ENCODE measurements at places on chromosomes 5 and 9.

DNA sequence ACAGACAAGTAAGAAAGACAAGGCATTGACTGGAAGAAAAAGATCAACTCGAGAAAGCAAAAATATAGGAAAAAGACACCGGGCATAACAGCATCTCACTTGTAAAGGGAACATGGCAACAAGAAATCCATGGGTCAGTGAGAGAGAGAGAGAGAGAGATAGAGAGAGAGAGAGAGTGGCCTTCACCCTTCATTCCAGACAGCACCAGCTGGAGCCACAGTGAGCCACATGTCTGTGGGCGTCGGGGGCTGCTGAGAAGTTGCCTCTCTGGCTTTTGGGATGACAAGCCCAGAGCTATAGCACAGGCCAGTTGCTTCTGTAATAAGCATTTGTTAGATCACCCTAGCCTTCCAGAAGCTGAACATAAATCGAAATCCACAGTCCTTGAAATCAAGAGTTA lies 20.3 kb upstream of the ENC1 start:
- DNase-seq = no peak

DNA sequence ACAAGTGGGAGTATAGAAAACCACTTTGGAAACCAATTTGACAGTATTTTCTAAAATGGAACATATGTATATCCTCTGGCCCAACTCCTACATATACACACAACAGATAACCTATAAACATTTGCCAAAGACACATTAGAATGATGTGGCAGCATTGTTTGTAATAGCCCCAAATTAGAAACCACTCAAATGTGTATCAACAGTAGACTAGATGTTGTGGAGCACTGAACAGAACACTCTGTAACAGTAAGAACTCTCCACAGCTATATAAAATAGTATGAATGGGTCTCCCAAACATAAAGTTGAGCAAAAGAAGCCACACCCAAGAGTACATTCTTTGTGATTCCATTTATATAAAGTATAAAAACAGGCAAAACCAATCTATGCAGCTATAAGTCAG lies 6.1 kb downstream of the ZNF622 start:
- DNase-seq = no peak

DNA sequence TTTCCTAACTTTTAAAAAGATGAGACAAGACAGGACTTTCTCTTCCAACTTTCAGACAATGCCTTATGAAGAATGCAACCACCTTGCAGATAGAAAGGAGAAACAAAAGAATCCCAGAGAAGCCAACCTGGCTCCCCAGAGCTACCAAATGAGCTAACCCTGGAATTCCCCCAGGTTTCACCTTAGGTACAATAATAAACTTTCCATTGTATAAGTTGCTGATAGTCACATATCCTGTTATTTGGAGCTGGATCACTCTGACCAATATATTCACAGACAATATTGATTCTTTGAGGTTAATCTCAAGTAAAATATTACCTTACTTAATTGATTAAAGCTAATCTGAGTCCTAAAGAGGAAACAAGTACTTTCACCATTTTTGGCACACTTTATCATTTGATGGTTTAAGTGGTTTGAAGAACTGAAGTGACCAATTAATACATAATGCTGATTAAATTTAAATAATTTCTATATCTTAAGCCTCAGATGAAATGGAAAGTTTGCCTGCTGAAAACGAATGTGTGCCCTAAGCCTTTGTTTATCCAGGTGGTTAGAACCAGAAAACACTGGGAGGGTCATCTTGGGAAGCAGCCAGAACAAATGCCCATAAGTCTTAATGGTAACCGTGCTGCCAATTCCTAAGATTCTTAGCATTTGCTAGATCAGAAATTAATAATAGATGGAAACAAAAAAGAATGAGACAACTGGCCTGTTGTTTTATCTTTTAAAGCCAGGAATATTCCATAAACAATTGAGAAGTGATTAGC lies 159.6 kb upstream of the SLC12A2 start:
- DNase-seq = no peak

GRCh38 chr9:116152941-116153764 lies 438 bp upstream of the PAPPA start:
- no peak for DNase-seq

DNA sequence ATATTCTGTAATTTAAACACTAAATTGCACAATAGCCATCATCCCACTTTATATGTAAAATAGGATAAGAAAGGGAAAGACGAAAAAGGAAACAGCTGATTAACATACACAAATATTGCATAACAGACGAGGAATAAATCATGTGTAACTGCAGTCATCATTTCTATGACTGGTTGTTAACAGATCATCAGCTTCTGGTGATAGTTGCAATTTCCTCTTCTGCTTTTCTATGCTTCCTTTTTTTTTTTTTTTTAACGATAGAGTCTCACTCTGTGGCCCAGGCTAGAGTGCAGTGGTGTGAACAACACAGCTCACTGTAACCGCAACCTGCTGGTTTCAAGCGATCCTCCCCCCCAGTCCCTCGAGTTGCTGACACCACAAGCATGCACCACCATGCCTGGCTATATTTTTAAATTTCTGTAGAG lies 22.5 kb upstream of the JAKMIP2 start:
- DNase-seq = peak; percentile 2

DNA sequence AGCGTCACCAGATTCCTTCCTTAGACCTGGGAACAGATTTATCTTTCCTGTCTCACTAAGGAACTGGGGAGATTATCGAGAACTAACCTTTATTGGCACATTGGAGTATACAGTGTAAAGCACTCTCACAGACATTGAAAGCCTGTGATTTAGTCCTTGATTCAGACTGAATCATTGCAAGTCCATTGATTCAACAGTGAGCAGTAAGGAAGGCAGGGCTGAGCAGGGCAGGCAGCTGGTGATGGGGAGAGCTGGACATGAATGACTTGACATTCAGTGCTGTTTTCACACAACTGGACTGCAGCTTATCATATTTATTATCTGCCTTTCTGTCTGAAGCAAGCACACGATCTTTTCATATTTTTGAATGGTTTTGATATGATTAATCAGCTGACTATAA lies 16.2 kb downstream of the ISOC1 start:
- no peak for DNase-seq

DNA sequence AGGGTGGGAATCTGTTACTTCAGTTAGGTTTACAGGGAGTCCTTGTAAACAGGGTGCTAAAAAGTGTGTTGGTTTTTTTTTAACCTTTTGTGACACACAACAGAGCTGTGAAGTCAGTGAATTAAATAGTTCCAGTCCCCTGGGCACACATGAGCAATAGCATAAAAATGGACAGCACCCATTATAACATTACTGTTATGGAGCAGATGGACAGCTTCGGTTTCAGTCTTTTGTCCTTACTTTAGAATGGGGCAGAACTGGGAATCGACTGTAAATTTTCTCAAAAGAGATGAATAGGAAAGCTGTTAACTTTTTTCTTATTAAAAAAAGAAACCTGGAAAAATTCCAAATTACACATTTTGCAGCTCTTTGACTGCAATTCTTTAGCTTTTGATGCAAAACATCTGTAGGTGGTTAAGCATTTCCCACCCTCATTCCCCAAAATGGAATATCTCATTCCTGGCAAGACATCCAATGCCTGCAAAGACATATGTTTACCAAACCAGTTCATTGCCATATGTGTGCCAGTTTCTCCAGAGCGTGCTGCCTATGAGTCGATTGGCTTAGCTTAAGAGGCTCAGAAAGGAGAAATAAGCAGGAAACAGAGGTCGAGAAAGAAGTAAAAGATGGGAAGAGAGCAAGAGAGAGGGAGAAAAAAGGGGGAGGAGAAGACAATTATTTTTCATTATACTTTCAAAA lies 212.3 kb upstream of the TMEM161B start:
- DNase-seq = no peak
